CD4-positive, CD25-positive, alpha-beta regulatory T cell (primary cell): ENCODE measurements at places on chromosomes 4 and X. TPM values are rescaled to one million over a fixed set of nuclear protein-coding genes. Genes with fewer than 3 reads are reported as not detected.

TEX11 gene
- not detected for total RNA-seq

CACNA1F gene
- total RNA-seq: 0.69 TPM

GPRASP2 gene
- 1.2 TPM for total RNA-seq

ADH1C gene
- not detected for total RNA-seq

PNMA6A gene
- total RNA-seq: not detected

TADA2B gene
- total RNA-seq: 36.6 TPM

PGK1 gene
- 254 TPM for total RNA-seq

PRAF2 gene
- total RNA-seq: 20.4 TPM

CFP gene
- total RNA-seq: 13.9 TPM

ATP1B4 gene
- not detected for total RNA-seq

JCHAIN gene
- 0.84 TPM for total RNA-seq

SOX3 gene
- not detected for total RNA-seq

UGT2B15 gene
- total RNA-seq: not detected

- no peaks in the 10 kb centered on the region for H3K27me3 ChIP-seq
- peak; percentile 88 for DNase-seq
- H3K4me1 ChIP-seq: peaks cover 29% of the 10 kb centered on the region
- peak overlapping the region; percentile 81 for H3K27ac ChIP-seq
- H3K36me3 ChIP-seq: peaks cover 10% of the 10 kb centered on the region
- peak overlapping the region; percentile 90 for H3K4me3 ChIP-seq
Measured at GRCh38 chr4:148060264-148061140, 328.6 kb downstream of the ARHGAP10 start.

- H3K4me3 ChIP-seq: no peak overlapping the region
- no peaks in the 10 kb centered on the region for H3K4me1 ChIP-seq
- no peak for DNase-seq
- no peak overlapping the region for H3K27ac ChIP-seq
- no peaks in the 10 kb centered on the region for H3K27me3 ChIP-seq
Measured at GRCh38 chr4:53128231-53128630, 237.6 kb downstream of the SCFD2 start.

DNA sequence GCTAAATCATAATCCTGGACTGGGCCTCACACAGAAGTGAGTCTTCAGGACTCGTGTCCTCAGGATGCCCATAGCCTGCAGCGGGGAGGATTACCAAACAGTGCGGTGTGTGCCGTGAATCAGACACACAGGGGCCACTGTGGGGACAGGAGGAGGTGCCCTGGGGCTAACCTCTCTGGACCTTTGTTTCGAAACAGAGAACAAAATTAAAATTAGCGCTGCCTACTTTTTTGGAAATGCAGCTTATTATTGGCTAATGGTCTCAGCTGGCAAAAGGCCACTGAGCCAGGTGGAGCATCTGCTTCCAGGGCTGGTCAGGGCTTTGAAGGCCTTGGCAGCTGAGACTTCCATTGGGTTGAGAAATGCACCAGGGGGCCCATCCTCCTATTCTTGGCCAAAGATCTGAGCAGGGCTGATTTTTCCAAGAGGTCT is 236.2 kb downstream of the EVC2 start:
- H3K4me1 ChIP-seq: no peaks in the 10 kb centered on the region
- H3K27me3 ChIP-seq: no peaks in the 10 kb centered on the region
- DNase-seq: no peak

DNA sequence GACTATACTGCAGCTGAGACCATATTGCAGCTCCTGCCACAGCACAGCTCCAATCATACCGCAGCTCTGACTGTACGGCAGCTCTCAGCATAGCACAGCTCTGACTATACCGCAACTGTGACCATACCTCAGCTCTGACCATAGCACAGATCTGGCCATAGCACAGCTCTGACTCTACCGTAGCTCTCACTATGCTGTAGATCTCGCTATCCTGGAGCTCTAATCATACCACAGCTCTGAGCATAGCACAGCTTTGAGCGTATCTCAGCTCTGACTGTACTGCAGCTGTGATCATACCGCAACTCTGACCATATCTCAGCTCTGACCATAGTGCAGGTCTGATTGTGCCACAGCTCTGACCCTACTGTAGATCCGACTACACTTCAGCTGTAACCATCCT is 139.2 kb downstream of the ASMT start:
- H3K27ac ChIP-seq: no peak overlapping the region
- no peak for DNase-seq

- no peak overlapping the region for H3K4me3 ChIP-seq
- no peaks in the 10 kb centered on the region for H3K36me3 ChIP-seq
- no peaks in the 10 kb centered on the region for H3K4me1 ChIP-seq
- H3K27ac ChIP-seq: no peak overlapping the region
Measured at GRCh38 chr4:3010577-3010976, 47.2 kb downstream of the GRK4 start.

DNA sequence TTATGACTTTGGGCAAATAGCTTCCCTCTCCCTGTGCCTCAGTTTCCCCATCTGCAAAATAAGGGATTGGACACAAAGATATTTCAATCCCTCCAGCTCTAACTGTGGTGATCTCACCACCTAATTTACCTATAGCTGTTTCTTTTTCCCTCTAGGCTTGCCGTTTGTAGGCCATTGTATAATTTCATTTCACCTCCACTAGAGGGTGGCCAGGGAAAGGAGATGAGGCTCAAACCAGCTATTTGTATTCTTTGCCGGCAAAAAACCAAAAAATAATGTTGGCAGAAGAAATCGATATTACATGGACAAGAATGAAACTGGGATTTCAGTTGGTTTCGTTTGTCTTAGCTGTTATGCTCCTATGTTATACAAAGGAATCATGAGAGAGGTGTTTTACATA is 36.1 kb upstream of the DOCK11 start:
- no peaks in the 10 kb centered on the region for H3K27me3 ChIP-seq
- H3K4me1 ChIP-seq: no peaks in the 10 kb centered on the region
- no peaks in the 10 kb centered on the region for H3K36me3 ChIP-seq
- H3K4me3 ChIP-seq: no peak overlapping the region

DNA sequence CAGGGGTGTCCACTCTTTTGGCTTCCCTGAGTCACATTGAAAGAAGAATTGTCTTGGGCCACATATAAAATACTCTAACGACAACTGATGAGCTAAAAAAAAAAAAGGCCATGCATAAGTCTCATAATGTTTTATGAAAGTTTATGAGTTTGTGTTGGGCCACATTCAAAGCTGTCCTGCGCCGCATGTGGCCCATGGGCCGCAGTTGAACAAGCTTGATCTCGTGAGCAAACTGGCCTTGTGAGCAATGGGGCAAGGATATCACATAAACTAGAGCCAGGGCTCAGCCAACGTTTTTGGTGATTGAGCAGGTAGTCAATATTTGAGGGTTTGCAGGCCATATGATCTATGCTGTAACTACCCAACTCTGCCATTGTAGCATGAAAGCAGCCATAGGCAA is 44.6 kb upstream of the PHKA2 start:
- H3K36me3 ChIP-seq: no peaks in the 10 kb centered on the region
- H3K4me1 ChIP-seq: no peaks in the 10 kb centered on the region
- H3K4me3 ChIP-seq: no peak overlapping the region
- no peak overlapping the region for H3K27ac ChIP-seq
- H3K27me3 ChIP-seq: no peaks in the 10 kb centered on the region
- no peak for DNase-seq

- DNase-seq: no peak
- H3K4me3 ChIP-seq: no peak overlapping the region
- H3K27ac ChIP-seq: no peak overlapping the region
- no peaks in the 10 kb centered on the region for H3K4me1 ChIP-seq
- no peaks in the 10 kb centered on the region for H3K36me3 ChIP-seq
Measured at GRCh38 chrX:10380300-10380699, 223.5 kb downstream of the CLCN4 start.

DNA sequence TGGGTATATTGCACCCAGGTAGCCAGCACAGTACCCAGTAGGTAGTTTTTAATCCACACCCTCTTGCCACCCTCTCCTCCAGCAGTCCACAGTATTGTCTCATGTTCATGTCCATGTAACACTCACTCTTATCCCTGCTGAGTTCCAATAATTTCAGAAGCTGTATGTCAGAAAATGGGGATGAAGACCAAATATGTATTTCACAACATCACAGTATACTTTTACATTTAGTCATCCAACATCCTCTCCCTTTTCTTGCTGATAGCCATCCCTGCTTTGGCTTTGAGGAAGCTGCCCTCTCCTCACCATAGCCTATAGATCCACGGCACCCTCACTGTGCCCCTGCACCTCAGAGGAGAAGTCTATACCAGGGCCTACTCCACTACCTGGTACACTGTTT is 126.0 kb upstream of the LDB2 start:
- H3K36me3 ChIP-seq: no peaks in the 10 kb centered on the region
- H3K4me1 ChIP-seq: no peaks in the 10 kb centered on the region
- no peak for DNase-seq
- no peak overlapping the region for H3K4me3 ChIP-seq
- no peak overlapping the region for H3K27ac ChIP-seq

- peaks cover 92% of the 10 kb centered on the region for H3K36me3 ChIP-seq
- no peak overlapping the region for H3K4me3 ChIP-seq
- H3K27me3 ChIP-seq: no peaks in the 10 kb centered on the region
- DNase-seq: no peak
- no peak overlapping the region for H3K27ac ChIP-seq
Measured at GRCh38 chr4:16168144-16168543, 58.1 kb downstream of the TAPT1 start.

DNA sequence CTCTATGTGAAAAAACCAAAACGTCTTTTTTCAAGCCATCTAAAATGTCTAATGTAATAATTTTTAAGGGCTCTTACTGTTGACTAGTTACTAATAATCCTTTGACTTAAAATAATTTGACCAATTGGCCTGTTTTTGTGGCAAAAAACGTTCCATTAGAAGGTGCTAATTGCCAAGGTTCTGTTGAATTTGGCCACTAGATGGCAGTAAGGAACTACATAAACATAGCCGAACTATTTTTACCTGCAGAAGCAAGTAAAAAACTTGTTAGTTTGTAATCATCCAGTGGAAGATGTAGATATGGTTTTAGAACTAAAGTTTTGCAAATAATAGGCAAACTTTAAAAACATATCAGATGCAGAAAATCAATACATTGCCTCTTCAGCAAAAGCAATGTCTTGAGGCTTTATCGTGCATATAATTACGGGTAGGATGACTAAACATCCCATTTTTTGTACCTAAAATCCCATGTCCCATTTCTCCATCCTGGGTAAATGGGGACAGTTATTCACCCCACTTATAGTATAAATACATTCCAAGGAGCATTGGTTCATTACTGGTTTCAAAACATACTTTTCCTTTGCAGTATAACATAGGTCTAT is 57.6 kb downstream of the PROM1 start:
- DNase-seq: peak; percentile 60
- H3K27ac ChIP-seq: no peak overlapping the region
- no peaks in the 10 kb centered on the region for H3K4me1 ChIP-seq
- no peaks in the 10 kb centered on the region for H3K36me3 ChIP-seq

DNA sequence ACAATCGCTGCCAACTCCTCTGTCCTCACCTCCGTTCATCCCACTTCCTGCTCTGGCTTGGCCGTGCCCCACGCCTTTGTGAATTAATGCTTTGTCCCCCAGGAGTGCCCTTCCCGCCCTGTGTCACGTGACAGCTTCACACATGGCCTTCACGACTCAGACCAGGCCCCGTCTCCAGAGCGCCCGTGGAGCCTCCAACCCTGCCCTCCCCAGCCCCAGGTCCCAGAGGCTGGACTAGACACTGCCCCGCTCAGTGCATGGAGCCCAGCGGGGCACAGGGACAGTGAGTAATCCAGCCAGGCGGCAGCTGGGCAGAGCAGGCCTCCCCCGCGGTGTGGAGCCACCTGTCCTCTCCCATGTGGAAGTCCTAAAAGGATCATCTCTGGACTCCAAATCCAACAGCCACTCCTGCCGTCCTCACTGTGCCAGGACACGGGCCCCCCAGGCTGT is 7.4 kb downstream of the ADRA2C start:
- H3K27me3 ChIP-seq: no peaks in the 10 kb centered on the region
- no peak overlapping the region for H3K27ac ChIP-seq
- no peaks in the 10 kb centered on the region for H3K36me3 ChIP-seq
- DNase-seq: no peak
- H3K4me3 ChIP-seq: no peak overlapping the region

- no peak overlapping the region for H3K27ac ChIP-seq
- no peaks in the 10 kb centered on the region for H3K27me3 ChIP-seq
Measured at GRCh38 chr4:75011131-75011795, 78.3 kb downstream of the PARM1 start.

- H3K36me3 ChIP-seq: no peaks in the 10 kb centered on the region
- peaks cover 14% of the 10 kb centered on the region for H3K4me1 ChIP-seq
- no peak overlapping the region for H3K4me3 ChIP-seq
- H3K27me3 ChIP-seq: no peaks in the 10 kb centered on the region
- DNase-seq: no peak
Measured at GRCh38 chrX:154529206-154529612, 13.2 kb upstream of the FAM3A start.

DNA sequence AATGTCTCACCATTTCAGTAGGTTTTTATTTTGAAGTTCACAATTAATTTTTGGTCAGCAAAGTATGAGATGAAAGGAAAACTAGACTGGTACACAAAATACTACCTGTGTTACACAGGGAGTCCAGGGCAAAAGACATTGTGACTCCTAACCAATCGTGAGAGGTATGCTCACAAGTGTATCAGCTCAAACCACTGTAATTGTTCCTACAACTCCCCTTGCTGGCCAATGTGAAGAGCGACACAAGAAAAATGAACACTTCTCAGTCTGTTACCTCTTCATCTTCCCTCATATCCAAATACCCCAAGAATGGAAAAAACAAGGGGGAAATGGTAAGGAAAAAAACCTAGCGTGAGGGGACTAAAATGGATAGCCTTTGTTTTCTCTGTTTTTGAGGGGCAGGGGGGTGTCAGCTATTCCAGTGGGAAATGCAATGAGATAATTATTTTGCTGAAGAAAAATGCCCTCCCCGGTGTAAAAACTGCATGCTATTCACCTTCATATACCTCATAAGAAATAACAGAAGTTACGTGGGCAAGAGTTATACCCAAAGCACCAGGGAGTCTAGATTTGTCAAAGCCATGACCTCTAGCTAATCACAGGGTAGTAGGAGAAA is 30.6 kb upstream of the NSUN7 start:
- H3K27ac ChIP-seq: no peak overlapping the region
- no peaks in the 10 kb centered on the region for H3K27me3 ChIP-seq
- peak; percentile 64 for DNase-seq
- peaks cover 6% of the 10 kb centered on the region for H3K4me1 ChIP-seq
